T-helper 2 cell treated with Interferon-gamma antibody and Interleukin-4, amounts not matched to agents 5 μg/mL and 100 μg/mL, for 36 hours (primary cell): ENCODE measurements at places on chromosomes 2 and 18.

DNA sequence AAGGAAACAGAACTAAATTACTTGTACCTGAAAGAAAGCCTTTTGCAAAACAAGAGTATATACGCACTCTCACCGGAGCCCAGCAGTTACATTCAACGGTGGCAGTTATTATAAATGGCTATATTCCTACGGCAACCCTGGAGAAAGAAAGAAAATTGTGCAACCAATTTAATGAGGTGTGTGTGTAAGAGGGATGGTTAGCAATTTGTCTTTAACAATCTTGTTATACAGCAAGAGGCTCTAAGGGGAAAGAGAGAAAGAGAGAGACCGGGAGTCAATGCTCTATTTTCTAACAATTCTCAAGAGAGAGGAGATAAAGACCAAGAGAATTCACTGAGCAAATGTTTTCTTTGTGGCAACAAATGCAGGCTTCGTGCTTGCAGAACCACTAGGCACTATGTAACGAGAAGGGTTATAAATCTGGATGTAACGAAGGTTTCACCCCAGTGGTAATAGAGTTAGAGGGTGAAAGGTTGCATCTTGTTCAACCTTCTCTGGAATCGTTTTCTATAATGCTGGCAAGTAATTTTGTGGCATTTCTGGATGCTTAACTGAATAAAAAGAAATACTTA is 359.1 kb upstream of the SPRED2 start:
- H3K36me3 ChIP-seq: no peaks in the 10 kb centered on the region
- H3K4me1 ChIP-seq: no peaks in the 10 kb centered on the region
- no peak overlapping the region for H3K27ac ChIP-seq

DNA sequence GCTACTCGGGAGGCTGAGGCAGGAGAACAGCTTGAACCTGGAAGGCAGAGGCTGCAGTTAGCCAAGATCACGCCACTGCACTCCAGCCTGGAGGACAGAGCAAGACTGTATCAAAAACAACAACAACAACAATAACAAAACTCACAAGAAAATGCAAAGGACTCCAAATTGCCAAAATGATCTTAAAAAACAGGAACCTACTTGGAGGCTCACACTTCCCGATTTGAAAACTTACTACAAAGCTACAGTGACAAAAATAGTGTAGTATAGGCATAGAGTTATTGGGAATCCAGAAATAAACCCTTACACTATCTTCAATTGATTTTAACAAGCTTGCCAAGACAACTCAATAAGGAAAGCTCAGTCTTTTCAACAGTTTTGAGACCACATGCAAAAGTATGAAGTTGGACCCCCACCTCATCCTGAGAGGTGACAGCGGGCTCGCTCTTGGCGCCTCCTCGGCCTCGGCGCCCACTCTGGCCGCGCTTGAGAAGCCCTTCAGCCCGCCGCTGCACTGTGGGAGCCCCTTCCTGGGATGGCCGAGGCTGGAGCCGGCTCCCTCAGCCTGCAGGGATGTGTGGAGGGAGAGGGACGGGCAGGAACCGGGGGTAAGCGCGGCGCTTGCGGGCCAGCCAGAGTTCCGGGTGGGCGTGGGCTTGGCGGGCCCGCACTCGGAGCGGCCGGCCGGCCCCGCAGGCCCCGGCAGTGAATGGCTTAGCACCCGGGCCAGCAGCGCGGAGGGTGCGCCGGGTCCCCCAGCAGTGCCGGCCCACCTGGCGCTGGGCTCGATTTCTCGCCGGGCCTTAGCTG is 18.3 kb upstream of the ACVR2A start:
- DNase-seq: no peak
- no peak overlapping the region for H3K27ac ChIP-seq
- no peaks in the 10 kb centered on the region for H3K36me3 ChIP-seq
- no peak overlapping the region for H3K4me3 ChIP-seq
- H3K4me1 ChIP-seq: no peaks in the 10 kb centered on the region

- H3K27ac ChIP-seq: no peak overlapping the region
- DNase-seq: no peak
- H3K36me3 ChIP-seq: no peaks in the 10 kb centered on the region
- peaks cover 11% of the 10 kb centered on the region for H3K27me3 ChIP-seq
- no peak overlapping the region for H3K4me3 ChIP-seq
Observed at GRCh38 chr2:186688813-186689212, 5.0 kb upstream of the FAM171B start.

- peaks cover 21% of the 10 kb centered on the region for H3K27me3 ChIP-seq
- no peaks in the 10 kb centered on the region for H3K4me1 ChIP-seq
- H3K27ac ChIP-seq: no peak overlapping the region
- no peak overlapping the region for H3K4me3 ChIP-seq
Observed at GRCh38 chr18:63578357-63578958, 8.7 kb upstream of the SERPINB13 start.

- H3K27ac ChIP-seq: no peak overlapping the region
- H3K27me3 ChIP-seq: no peaks in the 10 kb centered on the region
- no peaks in the 10 kb centered on the region for H3K4me1 ChIP-seq
- DNase-seq: no peak
Observed at GRCh38 chr18:7436166-7436565, 130.9 kb upstream of the PTPRM start.

- DNase-seq: no peak
- no peaks in the 10 kb centered on the region for H3K36me3 ChIP-seq
- H3K27me3 ChIP-seq: no peaks in the 10 kb centered on the region
- H3K27ac ChIP-seq: no peak overlapping the region
Observed at GRCh38 chr18:57715671-57716070, 87.4 kb downstream of the ATP8B1 start.

- no peak overlapping the region for H3K27ac ChIP-seq
- no peak for DNase-seq
- no peaks in the 10 kb centered on the region for H3K4me1 ChIP-seq
- H3K4me3 ChIP-seq: no peak overlapping the region
- H3K27me3 ChIP-seq: no peaks in the 10 kb centered on the region
Observed at GRCh38 chr2:115921541-115921940, 1479.1 kb downstream of the DPP10 start.

GRCh38 chr2:219704878-219705277 is 77.4 kb downstream of the SLC4A3 start:
- no peaks in the 10 kb centered on the region for H3K4me1 ChIP-seq
- H3K27ac ChIP-seq: no peak overlapping the region
- H3K36me3 ChIP-seq: no peaks in the 10 kb centered on the region
- H3K27me3 ChIP-seq: no peaks in the 10 kb centered on the region
- no peak for DNase-seq

GRCh38 chr2:177396703-177397460 is 4.3 kb downstream of the AGPS start:
- peaks cover 53% of the 10 kb centered on the region for H3K4me1 ChIP-seq
- peak overlapping the region; percentile 23 for H3K27ac ChIP-seq
- no peak overlapping the region for H3K4me3 ChIP-seq
- no peaks in the 10 kb centered on the region for H3K27me3 ChIP-seq
- H3K36me3 ChIP-seq: peaks cover 20% of the 10 kb centered on the region

- peaks cover 24% of the 10 kb centered on the region for H3K36me3 ChIP-seq
- peaks cover 45% of the 10 kb centered on the region for H3K4me1 ChIP-seq
- no peaks in the 10 kb centered on the region for H3K27me3 ChIP-seq
Observed at GRCh38 chr2:171402906-171403580, 30.7 kb downstream of the METTL8 start.

- H3K36me3 ChIP-seq: no peaks in the 10 kb centered on the region
- peaks cover 47% of the 10 kb centered on the region for H3K27me3 ChIP-seq
- H3K4me3 ChIP-seq: peak overlapping the region; percentile 30
- DNase-seq: no peak
- H3K4me1 ChIP-seq: peaks cover 4% of the 10 kb centered on the region
Observed at GRCh38 chr18:26575865-26576217, 27.5 kb upstream of the KCTD1 start.

DNA sequence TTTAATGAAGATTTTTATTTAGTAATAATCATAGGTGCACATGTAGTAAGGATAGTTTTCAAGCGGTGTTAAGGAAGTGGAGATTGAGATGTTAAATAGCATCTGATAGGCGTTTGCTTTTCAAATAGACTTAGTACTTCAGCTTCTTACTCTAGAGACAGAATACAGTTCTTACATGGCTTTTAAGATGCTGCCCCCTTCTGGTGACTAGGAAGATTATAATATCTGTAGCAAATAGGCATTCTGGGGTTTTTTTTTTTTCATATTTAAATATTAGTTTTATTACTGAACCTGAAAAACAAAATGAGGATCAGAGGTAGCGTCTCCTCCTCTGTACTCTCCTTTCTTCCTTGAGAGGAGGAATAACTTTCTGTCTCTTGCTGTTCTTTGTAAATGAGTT is 100.2 kb downstream of the AGAP1 start:
- no peak overlapping the region for H3K4me3 ChIP-seq
- H3K27ac ChIP-seq: no peak overlapping the region
- H3K36me3 ChIP-seq: no peaks in the 10 kb centered on the region
- peaks cover 2% of the 10 kb centered on the region for H3K27me3 ChIP-seq
- no peak for DNase-seq
